ENCODE measurements at places on chromosomes 11 and 22.

DNA sequence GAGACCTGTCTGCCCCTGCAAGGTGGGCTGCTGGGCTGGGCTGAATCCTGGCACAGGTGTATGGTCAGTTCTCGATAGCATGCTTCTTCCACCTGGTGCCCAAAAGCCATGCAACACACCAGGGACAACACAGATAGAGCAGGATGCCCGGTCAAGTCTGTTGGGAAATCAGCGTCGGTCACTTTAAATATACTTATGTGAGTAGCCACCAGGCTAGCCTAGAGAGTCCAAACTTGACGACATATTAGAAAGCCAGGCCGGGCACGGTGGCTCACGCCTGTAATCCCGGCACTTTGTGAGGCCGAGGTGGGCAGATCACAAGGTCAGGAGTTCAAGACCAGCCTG lies 8.9 kb downstream of the C1QTNF6 start:
- no peak for DNase-seq

DNA sequence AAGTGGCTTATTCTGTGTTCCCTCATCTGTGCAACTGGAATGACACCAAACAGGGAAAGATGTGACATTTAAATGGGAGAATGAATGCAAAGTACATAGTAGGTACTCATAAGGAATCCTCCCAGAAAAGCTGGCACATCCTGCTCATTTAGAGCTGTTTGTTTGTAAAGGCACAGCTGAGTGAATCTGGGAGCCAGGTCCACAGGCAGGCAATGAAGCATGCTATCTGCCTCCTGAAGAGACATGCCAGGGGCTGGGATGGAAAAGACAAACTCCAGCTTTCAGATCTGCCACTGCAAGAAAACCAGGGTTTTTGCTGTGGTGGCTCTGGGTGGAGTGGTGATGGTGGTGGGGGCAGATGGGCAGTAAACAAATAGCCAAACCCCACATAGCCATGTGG lies 150.1 kb downstream of the TENM4 start:
- no peak for DNase-seq

DNA sequence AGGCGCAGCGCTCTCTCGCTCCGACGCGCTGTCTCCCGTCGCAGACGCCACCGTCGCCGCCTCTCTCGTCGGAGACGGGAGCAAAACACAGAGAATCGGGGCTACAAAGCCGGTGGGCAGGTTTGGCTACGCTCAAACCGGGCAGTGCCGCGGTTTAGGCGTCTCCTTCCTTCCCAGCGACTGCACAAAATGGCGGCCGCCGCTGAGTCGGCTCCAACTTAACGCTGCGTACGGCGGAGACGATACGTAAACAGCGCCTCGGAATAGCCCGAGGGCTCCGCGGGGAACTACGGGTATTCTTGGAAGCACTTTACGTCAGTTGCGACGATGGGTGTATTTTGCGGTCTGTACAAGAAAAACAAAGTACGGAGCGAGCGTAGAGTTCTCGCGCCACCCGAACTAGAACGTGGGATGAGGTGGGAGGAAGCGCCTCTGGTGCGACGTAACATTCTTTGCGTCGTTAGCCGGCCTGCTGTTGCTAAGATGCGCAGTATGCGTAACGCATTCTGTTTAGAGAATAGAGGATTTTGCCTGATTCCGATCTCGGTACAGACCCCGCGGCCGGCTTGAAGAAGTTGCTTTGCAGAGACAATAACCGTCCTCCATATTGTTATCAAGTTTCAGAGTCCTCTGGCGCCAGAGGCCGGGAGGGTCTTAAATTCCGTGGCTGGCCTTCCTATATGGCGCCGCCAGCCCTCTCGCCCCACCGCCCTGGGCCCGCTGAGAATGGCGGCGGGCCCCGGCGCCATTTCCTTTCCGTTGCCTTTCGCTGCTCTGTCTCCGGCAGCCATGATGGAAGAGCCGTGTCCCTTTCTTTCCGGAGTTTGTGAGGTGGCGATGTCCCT lies at the start of gene DDX17:
Gene DDX17 (minus strand): TSS at position 194 of the 845 bp plus-strand sequence.
- peak; percentile 94 for DNase-seq

DNA sequence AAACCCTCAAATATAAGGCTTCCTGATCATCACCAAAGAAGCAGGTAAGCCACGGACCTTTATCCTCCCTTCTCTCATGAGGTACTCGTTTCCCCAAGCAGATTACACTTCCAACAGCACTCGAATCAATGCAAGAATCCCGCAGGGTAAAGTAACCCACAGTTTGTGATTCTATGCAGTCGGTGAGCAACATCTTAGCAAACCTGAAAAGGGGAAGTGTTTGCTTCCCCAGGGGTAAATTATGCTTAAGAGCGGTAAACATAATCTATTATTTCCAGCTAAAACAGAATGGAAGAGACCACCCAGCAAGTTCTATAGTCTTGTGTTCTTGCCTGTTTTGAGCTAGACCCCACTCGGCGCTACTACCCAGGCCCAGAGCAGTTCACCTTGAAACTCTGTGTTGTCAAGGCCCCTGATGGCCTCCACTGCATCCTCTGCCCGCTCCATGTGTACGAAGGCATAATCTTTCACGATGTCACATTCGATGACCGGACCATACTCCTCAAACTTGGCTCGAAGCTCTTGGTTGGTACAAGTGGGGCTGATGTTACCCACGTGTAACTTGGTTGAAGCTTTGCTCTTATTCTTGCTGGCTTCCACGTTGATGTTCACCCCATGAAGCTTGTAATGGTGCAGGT lies 1.3 kb downstream of the RBM4B start:
- DNase-seq: no peak

DNA sequence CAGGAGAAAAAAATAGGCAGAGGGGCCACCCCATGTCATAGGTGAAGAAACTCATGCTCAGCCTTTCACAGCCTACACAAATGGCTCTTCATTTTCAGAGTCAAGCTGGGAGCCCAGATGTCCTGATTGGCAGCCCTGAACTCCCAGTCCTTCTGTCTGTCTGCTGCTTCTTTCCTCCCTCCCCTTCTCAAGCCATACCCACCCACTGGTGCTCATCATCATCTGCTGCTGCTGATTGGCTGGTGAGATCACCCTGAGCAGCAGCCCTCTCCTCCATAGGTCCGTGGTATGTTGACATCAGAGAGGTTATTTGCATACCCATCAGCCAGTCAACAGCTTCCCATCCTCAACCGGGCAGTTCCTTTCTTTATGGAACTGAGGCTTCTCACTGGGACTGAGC lies 46.1 kb upstream of the PRDM11 start:
- peak; percentile 42 for DNase-seq

- DNase-seq: no peak
These were observed 30.2 kb downstream of the CLMP start for GRCh38 chr11:123164732-123165450.

GRCh38 chr11:36594316-36594989 lies at the start of gene IFTAP:
Gene IFTAP, plus strand, starts transcription at chr11:36594502. Its CDS starts 15,602 bp downstream, at chr11:36610104.
- peak; percentile 91 for DNase-seq

GRCh38 chr22:45823336-45823735 lies 151.7 kb downstream of the ATXN10 start:
- DNase-seq: no peak

All from GM03348 (cell line).